Pancreas (tissue), 10 donors: ENCODE measurements at places on chromosomes 6 and 20. TPM values are rescaled to one million over a fixed set of nuclear protein-coding genes. Genes with fewer than 3 reads are reported as not detected.

The SCRT2 gene
- 0.63 TPM for polyA plus RNA-seq

The WFDC12 gene
- polyA plus RNA-seq, result not detected

The ADGRF4 gene
- polyA plus RNA-seq, result not detected

The HEY2 gene
- 1.6 TPM for polyA plus RNA-seq

The BMP6 gene
- polyA plus RNA-seq, result 0.40 TPM
